ENCODE measurements at places on chromosomes 3 and 15.

DNA sequence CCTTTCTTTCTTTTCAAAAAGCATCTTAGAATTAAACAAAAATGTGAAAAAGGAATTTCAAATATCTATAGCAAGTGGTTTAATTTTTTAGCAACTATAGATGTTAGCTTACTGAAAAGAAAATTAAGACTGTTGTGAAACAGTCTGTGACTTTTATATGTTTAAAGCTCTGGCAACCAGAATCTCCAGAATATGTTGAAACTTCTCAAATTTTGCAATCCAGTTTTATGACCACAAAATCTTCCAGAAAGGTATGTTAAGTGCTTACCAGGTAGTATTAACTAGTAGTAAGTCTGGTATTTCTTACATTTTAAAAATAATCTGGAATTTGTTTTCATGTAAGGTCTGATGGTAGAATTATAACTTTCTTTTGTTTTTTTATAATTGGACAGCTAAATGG, 235.0 kb downstream of the SLC9A9 start:
- no peak for DNase-seq

DNA sequence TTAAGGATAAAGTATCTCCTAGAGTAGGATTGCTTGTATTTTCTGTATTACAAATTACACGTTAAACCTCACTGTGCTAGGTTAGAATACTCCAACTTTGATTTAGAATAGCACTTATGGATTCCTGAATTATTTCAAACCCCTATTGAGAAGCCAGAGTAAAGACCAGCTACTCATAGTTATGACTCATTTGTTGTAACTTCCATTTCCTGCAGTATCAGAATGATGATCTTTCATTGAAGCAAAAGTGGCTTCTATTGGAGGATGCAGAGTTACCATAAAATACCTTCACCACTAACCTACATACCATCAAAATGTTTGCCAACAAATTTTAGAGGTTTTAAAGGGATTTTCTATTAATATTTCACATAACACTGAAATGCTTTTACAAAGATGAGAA, 1322.7 kb upstream of the ALCAM start:
- no peak for DNase-seq

DNA sequence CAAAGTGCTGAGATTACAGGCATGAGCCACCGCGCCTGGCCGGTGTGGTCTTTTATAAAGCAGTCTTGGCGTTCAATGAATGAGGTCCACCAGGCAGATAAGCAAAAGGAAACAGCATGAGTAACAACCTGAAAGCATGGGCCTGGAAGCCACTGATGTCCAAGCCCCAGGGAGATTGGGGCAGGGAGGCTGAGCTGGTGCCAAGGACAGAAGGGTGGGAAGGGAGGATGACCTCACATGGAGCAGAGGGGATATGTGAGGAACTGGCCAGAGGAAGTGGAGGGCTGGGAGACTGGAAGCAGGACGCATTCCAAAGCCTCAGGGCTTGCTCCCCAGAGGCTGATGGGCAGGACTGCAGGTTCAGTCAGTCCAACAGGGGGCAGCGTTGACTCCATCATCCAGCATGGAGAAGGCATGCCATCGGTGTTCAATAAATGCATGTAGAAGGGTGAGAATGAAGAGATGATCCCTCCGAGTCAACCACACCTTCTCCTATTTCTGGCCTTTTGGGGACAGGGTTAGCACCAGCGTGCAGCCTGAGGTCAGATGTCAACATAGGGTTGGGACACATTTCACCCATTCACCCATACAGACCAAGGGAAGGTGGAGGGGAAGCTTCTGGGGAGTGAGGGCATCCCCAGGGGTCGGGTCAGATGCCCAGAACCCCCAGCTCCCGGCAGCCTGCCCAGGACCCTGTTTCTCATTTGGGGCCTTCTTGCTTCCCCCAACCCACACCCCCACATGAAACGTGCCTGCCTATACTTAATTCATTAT, 14.8 kb downstream of the MYL3 start:
- peak; percentile 5 for DNase-seq

DNA sequence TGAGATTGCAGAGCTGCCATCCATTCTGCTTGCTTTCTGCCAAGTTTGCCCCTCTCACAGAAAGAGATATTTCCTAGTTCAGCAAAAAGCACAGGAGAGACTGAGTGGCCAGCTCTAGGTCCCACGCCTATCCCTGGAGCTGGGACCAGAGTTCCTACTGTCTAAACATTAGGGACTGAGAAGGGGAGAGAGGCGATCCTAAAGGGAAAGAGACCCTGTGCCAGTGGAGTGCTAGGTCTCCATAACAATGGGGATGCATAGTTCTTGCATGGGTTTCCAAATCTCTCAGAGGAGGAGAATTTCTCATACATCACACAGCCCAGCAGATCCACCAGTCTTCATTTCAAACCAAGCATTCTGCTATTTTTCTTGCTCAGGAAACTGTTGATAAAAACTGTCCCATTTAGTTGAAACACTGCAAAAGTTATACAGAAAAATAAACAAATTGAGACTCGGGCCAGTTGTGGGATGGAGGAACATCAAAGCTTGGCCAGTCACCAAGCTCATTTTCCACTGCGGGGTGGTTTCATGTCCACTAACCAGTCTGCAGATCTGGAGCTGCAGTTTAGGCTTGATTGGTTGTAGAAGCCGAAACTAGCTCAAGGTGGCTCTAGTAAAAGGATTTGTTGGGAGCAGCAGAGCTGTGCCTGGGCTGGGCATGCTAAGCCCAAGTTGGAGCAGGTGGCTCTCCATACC, 62.7 kb downstream of the EEFSEC start:
- no peak for DNase-seq

GRCh38 chr3:172262991-172263608, 185.2 kb downstream of the GHSR start:
- DNase-seq = no peak

Measured in SHP77 (cell line).